ENCODE measurements at places on chromosomes 13 and 19. TPM values are rescaled to one million over a fixed set of nuclear protein-coding genes. Genes with fewer than 3 reads are reported as not detected.

Gene SHC2
- 0.11 TPM for total RNA-seq

Gene ZNF432
- 13.0 TPM for total RNA-seq

Gene TINCR
- total RNA-seq, result 0.20 TPM

Gene C2CD4C
- total RNA-seq, result not detected

Gene ANO8
- total RNA-seq, result 5.1 TPM

Gene ITM2B
- total RNA-seq, result 127 TPM

Gene ZNF615
- 8.8 TPM for total RNA-seq

Gene OVOL3
- total RNA-seq, result not detected

Gene CGB5
- total RNA-seq, result not detected

Gene SPIB
- total RNA-seq, result 2.2 TPM

Gene MEIOSIN
- not detected for total RNA-seq

Gene PLEKHF1
- total RNA-seq, result 23.0 TPM

Gene CEACAM3
- not detected for total RNA-seq

Gene TTYH1
- not detected for total RNA-seq

Gene CLEC17A
- total RNA-seq, result 1.5 TPM
